ENCODE measurements at places on chromosomes 1 and 21.
A peak's percentile ranks its signal among the peaks of the same experiment; 100 is the strongest.

GRCh38 chr1:36520771-36521420, 38.2 kb upstream of the CSF3R start:
- DNase-seq: no peak

DNA sequence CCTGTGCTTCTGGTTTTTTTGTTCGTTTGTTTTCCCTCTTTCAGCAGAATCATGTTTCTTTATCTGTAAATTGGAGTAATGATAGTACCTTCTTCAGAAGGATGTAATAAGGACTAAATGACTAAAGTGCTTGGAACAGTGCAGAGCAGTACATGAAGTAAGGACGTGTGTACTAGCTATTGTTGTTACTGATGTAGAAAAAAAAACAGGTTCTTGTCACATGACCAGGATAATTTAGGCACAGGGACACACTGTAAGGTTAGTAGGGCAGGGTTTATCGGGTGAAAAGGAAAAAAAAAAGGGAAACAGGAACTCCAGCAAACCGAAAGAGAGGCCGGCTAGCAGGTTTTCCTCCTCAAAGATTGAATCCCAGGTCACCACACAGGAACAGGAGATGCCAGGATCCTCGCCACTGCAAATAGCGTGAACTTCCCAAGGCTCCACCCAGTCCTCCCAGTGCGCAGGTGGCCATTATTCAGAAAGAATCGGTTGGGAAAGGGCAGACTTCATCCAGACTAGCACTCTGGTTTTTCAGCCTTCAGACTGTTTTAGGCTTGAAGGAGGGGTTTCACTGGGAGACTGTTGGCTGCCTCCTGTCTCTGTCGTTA, 63.8 kb upstream of the PRRC2C start:
- DNase-seq: no peak

GRCh38 chr1:12201352-12202189, 28.3 kb upstream of the VPS13D start:
- DNase-seq: no peak

DNA sequence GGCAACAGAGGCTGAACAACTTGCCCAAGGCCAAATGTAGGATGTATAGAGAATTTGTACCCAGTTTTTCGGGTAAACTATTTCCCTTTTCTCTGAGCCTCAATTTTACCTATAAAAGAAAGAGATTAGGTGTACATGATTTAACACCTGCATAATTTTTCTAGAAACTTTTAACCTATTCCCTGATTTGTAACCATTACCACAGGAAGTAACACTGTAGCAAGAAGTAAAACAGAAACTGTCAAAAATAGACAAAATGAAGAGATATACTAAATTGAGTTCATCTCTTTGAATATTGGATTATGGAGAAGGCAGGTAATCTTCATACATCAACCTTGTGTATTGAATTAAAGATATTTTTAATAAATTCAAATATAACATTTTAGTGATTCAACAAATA, 136.2 kb downstream of the ZC3H11B start:
- DNase-seq: no peak

GRCh38 chr1:208781391-208782045, 537.3 kb upstream of the PLXNA2 start:
- no peak for DNase-seq

- DNase-seq: no peak
Measured at GRCh38 chr1:72564749-72565148, 282.4 kb upstream of the NEGR1 start.

- no peak for DNase-seq
Measured at GRCh38 chr1:163777205-163777604, 455.5 kb downstream of the NUF2 start.

DNA sequence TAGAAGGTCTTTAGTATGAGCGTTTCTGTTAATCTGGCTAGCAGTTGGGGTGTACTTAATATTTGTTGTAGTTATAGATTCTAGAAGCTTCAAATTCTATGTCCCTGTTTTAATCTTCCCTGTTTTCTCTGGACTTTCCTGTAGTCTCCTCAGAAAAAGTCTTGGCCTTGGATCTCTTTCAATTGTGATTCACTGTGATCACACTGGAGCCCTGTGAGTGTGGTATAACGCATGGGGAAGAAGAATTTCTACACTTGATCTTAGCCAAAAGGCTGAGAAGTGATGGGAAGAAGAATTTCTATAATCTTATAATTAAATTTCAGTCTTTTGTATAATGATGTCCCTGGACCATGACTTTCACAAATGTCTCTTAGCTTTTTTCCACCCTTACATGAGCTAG, 36.7 kb upstream of the COP1 start:
- DNase-seq: no peak

DNA sequence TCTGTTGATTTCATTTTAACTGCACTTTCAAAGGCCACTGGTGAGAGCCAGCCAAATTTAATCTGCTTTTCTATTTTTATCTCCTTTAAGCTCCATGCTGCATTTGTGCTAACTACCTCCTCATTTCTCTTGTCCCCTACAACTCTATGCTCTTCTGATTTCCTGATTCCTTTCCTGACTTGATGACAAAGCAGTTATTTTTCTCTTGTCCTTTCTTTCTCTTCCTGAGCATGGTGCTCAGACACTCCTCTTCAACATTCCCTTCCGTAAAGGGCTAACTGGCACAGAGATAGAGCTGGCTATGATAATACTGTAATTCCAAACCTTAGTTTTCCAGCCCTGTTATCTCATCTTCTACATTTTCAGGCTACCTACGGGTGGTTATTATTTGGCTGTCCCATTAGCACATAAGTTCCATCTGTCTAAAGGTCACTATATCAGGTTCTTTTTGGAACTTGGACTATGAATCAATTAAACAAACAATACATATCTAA, 6.8 kb upstream of the BCAS2 start:
- DNase-seq: no peak

DNA sequence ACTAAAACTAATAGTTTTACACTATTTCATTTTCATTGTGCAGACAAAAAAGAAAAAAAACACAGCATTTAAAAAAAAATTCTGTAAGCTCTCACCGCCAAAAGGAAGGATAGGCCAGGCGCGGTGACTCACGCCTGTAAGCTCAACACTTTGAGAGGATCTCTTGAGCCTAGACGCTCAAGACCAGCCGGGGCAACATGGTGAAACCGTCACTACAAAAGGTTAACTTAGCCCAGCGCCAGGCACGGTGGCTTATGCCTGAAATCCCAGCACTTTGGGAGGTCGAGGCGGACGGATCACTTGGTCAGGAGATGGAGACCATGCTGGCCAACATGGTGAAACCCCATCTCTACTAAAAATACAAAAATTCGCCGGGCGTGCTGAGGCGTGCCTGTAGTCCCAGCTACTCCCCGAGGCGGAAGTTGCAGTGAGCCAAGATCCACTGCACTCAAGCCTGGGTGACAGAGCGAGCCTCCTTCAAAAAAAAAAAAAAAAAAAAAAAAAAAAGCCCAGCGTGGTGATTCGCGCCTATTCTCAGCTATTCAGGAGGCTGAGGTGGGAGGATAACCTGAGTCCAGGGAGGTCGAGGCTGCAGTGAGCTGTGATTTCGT, 14.3 kb upstream of the SPEN start:
- DNase-seq: peak; percentile 51

GRCh38 chr1:248873993-248874533, 15.2 kb upstream of the ZNF692 start:
- DNase-seq: peak; percentile 93

DNA sequence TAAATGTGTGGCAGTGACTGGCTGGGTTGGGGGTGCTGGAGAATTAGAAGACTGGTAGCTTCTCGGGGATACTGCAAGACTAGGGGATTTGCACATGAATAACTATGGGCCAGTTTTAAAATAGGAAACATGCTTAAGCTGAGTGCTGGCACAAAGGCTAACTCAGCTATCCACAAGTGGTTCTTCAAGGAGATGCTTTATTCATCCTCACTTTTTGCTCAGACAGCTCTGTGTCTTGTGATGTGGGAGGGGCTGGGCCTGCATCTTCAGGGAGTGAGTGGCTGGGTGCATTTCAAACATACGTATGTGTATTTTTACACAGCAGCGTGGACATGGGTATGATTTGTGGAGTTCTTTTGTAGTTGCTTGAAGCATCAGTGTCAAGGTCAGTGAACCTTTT, 2.3 kb downstream of the COQ8A start:
- DNase-seq: no peak

DNA sequence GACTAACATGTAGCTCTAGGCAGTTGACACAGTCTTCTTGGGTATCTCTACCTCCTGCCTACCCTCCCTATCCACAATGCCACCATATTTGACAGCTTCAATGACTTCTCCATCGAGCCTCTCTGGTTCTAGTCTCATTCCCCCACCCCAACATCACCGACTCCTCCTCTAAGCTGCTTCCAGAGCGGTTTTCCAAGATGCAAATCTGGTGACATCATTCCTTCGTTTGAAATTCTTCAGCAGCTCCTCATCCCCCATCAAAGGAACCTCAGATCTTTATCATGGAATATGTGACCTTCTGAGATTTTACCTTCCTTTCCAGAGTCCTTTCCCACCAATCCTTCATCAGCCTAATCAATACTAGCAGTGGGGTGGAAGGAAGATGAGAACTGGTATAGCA, 352.4 kb upstream of the RUNX1 start:
- no peak for DNase-seq

DNA sequence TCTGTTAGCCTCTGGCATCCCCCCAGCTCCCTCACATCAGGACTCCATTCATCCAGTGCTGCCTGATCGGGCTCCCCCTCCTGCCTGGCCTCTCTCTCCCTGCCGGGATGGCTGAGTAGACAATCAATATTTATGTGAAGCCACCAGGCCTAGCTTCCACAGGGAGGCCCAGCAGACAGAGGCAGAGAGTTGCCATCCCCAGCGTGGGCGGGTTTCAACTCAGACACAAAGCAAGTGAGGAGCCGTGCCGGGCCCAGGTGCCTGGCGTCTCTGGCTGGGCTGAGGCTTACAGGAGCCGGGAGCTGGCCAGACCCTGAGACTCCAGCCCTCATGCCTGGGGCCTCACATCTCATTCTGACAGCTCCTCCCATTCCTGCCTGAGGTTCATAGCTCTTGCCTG, 34.5 kb upstream of the ATP2B4 start:
- DNase-seq: peak; percentile 81

DNA sequence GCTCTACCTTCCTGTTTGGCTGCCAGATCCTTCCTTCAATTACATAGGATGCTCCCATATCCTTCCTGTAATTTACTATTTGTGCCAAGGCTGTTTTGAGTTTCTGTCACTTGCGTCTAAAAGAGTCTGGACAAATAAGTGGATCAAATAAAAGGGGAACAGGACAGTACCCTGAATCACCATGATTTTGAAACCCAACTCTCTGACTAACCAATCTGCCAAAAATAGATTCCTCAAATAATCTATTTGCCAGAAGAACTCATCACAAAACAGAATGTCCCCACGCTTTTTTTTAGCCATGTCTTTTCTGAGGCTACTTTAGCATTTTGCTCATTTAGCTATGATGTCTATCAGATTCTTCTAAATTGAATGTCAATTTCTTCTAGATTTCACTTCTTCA, 392.6 kb downstream of the NTNG1 start:
- DNase-seq: no peak

GRCh38 chr1:161954050-161954449, 69.6 kb downstream of the OLFML2B start:
- peak; percentile 46 for DNase-seq

GRCh38 chr1:115251340-115251748, 86.7 kb downstream of the NGF start:
- no peak for DNase-seq

DNA sequence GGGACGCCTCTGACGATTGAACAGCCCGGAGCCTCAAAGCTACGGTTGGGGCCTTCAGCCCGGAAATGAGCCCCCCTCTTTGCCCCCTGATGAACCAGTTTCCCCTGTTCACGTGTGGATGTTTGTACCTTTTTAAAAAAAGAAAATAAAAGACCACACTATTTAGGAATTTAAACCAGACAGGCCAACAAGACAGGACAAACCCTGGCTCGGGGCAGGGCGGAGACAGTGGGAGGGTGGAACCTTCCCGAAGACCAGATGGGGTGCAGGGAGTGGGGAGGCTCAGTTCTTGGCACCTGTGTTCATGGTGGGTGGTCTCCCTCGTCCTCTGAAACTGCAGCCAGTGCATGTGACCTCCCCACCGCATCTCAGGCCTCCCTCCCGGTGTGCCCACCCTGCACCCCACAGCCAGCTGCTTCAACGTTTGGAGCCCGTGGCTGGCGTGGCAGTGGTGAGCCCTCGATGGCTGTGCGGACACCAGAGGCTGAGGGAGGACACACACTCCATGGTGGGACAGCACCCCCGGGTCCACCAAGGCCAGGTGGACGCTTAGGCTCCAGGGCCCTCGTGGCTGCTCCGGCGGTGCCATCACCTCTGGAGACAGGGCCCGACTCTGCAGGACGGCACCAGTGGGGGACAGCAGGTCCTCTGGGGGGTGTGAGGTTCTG, 45.6 kb downstream of the COL18A1 start:
- DNase-seq: no peak

GRCh38 chr1:16019644-16020277, 1.9 kb upstream of the HSPB7 start:
- no peak for DNase-seq

- DNase-seq: no peak
Measured at GRCh38 chr1:208117409-208117808, 126.8 kb downstream of the PLXNA2 start.

- DNase-seq: no peak
Measured at GRCh38 chr21:45283611-45284455, 3.9 kb downstream of the POFUT2 start.

DNA sequence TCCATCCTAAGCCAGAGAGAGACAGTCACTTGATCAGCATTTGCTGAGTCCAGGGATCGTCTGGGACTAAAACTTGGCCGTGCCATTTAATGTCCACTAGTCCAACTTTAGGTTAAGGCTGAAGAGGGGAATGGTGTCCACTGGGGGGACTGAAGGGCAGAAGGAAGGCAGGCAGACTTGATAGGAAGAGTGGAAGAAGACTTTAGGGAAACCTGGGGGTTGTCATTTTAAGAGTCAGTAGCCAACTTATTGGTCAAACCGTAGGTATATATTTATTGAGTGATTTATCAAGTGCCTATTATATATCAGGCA, 1.3 kb upstream of the LMOD1 start:
- no peak for DNase-seq

Measured in pons (tissue), 1 donor.